ENCODE measurements at places on chromosomes 4 and X.

DNA sequence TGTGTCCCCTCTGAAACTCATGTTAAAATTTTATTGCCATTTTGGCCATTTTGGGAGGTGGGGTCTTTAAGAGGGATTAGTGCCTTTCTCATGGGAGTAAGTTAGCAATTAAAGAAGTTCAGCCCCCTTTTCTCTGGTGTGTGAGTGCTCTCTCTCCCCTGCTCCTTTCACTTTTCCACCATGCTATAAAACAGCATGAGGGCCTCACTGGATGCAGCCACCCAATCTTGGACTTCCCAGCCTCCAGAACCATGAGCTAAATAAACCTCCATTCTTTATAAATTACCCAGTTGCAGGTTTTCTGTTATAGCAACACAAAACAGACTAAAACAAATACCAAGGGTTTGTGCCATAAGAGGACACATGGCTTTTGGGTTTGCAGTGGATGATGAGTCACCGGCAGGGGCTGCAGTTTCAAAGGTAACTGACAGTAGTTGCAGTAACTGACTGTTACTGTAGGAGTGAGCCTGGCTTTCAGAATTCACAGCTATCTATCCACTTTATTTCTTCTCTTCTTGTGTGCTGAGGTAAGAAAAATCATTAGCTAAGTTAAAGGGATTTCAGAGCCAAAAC lies 121.5 kb downstream of the PPEF1 start:
- DNase-seq = no peak

DNA sequence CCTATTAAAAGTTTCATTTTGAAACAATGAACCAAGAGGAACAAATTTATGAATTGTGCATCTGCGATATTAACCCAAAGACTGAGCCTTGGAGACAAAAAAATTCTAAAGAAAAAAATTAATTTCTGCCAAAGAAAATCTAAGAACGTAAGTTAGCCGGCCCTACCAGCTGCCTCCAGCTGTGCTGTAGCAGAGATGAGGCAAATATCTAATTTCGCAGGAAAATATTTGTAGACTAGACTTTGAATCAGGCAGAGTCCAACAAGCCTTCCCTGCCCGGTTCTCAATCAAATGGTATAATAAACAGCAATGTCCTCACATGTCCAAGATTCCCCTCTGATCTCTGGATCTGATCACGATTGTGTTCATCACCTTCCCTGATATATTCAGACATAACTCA lies 21.2 kb upstream of the SMIM20 start:
- no peak for DNase-seq

DNA sequence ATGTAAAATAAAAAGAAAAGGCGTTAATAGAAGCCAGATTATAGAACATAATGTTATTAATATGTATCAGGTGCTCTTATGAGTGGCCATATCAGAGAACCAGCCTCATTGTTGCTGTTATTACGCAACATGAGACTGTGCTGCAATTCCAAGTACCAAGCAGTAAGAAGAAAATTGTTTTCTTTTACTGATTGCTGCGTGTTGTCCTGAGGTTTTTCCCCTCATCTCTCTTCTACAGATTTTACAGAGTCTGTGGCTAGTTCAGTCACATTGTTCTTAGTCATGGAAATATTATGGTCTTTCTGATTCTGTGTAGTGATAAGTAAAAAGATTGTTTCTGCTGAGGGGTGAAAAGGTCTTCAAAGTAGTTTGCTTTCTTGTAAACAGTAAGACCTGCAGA lies 55.9 kb downstream of the NPNT start:
- no peak for DNase-seq

DNA sequence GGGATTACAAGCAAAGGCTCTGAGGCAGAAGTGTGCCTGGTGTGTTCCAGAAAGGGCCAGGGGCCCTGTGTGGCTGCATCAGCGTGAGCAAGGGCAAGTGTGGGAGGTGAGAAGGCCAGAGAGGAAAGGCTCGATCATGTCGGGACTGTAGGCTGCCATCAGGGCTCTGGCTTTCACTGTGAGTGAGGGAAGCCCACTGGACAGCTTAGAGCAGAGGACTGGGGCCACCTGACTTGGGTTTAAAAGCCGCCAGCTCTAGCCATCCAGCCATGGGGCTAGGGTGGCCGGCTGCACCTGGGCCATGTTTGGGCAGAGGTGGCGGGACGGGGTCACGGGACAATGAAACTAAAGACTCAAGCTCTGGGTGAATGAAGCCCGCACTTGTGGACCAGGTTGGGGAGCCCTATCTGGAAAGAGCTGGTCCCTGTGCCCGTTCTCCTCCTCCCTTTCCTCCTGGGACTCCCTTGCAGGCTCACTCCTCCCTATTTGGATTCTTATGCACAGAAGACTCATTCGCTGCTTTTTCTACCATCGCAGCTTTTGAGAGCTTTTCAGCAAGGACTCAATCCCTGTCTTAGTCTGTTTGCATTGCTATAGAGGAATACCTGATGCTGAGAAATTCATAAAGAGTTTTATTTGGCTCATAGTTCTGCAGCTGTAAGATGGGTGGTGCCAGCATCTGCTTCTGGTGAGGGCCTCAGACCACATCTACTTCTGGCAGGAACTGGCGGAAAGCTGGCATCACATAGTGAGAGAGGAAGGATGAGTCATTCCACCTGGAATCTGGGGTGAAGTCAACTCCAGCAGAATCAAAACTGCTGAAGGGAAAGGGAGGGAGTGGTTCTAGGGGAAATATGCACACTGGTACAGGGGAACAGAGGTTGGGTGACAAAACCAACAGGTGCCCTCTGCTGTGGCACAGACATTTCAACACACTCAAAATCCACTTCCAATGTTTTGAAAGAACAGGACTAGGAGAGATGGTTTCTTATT lies 15.3 kb downstream of the CTAG1B start:
- DNase-seq = no peak

GRCh38 chrX:132862562-132862961 lies 95.9 kb downstream of the HS6ST2 start:
- DNase-seq = no peak

DNA sequence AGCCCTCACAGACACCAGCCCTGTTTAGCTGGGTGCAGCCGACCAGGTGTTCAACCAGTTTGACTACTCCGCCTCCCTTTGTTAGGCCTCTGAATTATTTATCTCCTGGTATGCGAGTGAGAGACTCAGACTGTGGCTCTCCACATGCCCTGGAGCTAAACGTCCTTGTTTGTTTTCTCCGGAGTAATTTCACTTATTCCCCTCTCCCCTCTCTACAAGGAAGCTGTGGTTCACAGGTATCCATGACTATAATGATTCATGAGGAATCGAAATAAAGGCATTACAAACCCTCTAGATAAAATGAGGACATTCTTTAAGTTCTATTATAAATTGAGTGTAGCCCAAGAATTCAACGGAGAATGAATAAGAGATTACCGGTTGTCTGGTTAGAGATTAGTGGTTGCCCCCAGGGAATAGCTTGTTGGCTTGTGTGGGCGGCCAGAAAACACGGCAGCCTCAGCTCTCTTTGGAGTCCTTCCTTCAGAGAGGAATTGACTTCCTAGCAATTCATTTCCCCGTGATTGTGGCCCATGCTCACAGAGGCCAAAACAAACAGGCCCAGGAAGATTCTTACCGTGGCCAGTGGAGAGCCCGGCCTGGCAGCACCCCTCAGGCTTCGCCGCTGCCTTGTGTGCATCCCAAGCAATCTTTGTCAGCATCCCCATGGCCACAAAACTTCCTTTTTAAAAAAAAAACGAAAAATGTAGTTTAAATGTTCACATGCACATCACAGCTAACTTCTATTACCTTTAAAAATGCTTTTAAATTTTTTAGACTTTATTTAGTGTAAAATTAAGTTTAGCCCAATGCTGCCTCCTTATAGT lies 60.2 kb upstream of the CBR4 start:
- DNase-seq = no peak

GRCh38 chr4:149723065-149723464 lies 92.6 kb downstream of the IQCM start:
- DNase-seq = no peak

DNA sequence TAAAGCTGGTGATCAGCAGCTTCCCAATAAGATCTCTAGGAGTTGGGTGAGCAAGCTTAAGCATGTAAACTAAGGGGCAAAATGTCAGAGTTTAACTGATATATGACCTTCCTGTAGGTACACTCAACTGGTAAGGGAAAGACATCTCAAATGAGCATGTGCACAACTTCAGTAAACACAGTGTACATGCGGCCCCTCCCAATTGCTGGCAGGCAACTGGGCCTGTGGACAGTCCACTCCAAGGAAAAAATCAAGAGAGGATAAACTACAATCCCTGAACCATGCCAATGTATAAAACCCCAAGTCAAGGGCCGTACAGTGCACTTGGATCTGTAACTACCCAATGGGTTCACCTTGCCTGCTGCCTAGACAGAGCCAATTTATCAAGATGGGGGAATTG lies 4.9 kb upstream of the NAA11 start:
- no peak for DNase-seq

DNA sequence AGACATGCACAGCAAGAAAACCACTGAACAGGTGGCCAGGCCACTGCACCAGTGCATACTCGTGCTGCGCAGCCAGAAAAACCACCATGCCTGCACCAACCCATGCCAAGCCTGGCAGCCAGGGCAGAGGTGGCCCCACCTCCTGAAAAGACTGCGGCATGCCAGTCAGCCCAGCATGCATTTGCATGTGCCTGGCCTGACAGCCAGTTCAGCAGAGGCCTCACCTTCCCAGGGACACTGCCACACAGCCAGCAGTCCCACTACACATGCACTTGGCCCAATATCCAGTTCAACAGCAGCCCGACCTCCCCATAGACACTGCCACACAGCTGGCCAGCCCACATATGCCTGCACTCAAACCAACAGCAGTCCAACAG lies 43.5 kb upstream of the DDX60 start:
- DNase-seq = no peak
